ENCODE measurements at places on chromosomes 2 and 18.

GRCh38 chr18:3079653-3080052, 66.7 kb upstream of the LPIN2 start:
- DNase-seq, result no peak

DNA sequence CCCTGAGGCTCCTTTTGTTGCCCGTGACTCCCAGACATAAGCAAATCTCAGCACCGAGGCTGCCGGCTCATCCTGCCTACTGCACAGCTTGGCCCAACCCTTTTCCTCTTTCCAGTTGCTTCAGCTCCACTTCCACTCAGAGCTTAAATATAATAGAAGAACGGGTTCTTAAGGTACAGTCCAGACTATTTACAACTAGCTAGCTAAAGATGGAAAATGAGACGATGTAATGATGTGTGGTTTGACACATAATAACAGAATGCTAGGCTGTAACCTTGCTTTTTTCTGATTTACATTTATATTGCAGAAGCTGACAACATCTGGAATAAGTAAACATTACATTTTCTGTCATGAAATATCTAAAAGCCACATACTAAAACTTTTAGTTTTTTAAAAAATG, 26.9 kb upstream of the ATP9B start:
- no peak for DNase-seq

GRCh38 chr18:78996741-78997490, 17.3 kb downstream of the SALL3 start:
- DNase-seq, result no peak

GRCh38 chr2:54271843-54272627, 16.0 kb upstream of the TSPYL6 start:
- no peak for DNase-seq

DNA sequence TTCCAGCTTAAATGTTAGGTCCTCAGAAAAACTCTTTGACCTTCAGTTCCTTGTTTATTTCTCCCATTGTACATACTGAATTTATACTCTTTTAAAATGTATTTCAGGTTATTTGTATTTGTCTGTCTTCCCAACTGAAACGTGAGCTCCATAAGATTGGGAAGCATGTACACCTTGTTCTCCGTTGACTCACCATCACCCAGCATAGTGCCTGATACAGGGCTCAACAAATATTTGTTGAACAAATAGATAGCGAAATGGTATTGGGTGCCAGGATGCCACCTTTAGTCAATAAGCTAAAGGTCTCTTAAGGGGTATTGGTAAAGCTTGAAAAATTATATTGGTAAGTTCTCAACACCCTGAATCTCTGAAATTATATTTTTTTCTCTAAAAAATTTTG, 1841.3 kb upstream of the CELF4 start:
- DNase-seq, result no peak

GRCh38 chr18:77733292-77733903, 483.8 kb downstream of the GALR1 start:
- DNase-seq, result no peak

DNA sequence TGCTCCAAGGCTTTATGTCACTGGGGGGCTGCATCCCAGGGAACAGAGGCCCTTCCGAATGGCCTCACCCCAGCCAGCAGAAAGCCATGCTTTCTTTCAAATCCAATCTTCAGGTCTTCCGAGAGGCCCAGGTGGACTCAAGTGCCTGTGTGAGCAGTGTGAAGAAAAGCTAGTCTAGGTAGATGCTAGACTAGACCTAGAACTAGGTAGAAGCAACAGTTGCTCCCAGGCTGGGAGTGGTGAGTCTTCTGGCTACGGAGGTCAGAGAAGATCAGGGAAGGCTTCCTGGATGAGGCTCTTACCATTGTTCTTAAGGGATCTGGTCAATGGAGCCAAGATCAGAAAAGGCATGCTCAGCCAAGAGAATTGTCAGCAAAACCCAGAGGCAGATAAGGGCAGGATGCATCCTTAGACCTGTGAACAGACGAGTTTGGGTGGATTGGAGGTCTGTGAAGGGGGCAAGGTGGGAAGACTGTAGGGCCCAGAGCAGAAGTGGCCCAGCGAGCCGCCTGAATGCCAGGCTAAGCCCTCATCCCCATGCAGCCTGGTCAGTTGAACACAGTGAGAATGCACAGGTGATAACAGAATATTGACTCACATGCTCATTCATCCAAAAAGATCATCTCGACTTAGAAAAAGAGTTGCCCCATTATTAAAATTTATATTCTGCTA, 110.8 kb downstream of the SMAD7 start:
- DNase-seq, result no peak

- DNase-seq, result no peak
These were observed 132.4 kb downstream of the TMEM163 start for GRCh38 chr2:134586326-134586965.

DNA sequence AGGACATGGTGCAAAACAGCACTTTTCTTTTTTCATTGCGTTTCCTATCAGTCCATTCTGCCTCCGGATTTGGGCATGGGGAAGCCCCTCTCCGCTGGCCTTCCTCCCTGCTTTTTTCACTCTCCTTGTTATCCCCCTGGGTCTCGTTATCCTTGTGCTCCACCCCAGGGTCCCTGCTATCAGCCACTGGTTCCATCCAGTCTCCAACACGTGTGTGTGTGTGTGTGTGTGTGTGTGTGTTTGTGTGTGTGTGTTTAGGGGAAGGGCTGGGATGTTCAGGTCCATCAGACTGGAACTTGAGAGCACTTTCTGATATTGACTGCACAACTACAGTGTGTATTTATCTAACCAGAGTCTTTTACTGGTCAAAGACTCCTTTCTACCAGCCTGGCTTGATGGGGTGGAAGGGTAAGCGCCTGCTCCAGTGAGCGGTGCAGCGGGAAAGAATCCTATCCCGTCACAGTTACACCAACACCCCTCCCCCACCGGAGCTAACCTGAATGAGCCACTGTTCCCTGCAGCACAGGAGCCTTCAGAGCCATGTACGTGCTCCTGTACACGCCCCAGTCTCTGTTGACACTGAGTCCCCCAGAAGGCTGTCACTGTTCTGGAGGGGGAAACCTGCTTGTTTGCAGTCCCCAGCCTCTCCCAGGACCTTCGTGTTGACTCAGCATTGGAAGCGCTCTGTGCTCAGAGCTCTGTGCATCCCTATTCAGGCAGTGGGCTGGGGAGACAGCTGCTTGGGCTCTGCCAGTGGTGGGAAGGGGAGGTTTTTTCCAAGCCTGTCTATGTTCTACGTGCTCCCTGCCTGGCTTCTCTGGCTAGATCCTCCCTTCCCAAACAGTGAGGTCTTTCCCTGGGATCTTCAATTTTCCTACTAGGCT, 4.6 kb downstream of the INHA start:
- no peak for DNase-seq

GRCh38 chr2:188319838-188320237, 28.2 kb downstream of the GULP1 start:
- no peak for DNase-seq

- DNase-seq, result no peak
These were observed 359.4 kb upstream of the CWC22 start for GRCh38 chr2:180366481-180366880.

- no peak for DNase-seq
These were observed 175.5 kb downstream of the TPGS2 start for GRCh38 chr18:36653141-36653869.

GRCh38 chr2:184598316-184599053, at the start of gene ZNF804A:
TSS of gene ZNF804A (plus strand) at chr2:184598529. CDS start at chr2:184598960, 431 bp downstream.
- DNase-seq, result no peak

DNA sequence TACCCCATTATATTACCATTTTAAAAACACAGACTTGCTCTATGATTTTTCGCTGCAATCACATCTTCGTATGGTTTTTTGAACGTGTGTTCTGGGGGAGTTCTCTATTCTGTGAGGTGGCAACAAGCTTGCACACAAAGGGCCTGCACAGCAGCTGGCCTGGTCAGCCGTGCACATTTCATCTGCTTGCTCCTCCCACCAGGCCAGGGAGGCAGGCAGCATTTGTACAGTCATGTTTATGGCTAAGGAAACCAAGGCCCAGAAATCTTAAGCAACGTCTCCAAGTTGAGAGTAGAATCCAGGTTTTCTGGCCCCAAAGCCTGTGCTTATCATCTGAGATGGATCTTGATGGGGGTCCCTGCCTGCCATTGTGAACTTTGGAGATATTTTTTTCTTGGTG, 106.4 kb upstream of the SMIM21 start:
- no peak for DNase-seq

GRCh38 chr18:30142870-30143269, 899.7 kb downstream of the DSC3 start:
- no peak for DNase-seq

DNA sequence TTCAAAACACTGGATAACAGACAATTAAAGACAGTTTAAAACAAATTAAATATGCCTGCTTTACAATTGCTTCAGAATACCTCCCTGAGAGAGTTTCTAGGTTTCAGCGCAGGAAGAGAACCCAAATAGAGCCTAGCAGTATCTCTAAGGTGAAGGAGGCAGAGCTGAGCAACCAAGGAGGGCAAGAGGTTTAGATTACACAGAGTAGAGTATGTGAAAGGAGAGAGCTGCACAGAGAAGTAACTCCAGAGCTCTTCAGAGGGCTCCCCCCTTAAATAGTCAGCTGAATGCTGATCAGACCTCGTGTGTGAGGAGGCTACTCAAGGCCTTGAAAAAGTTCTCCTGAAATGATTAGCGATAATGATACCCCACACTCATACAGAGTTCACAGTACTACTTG, 386.5 kb upstream of the TCF4 start:
- DNase-seq, result no peak

- DNase-seq, result no peak
These were observed 47.6 kb downstream of the COBLL1 start for GRCh38 chr2:164794016-164794415.

DNA sequence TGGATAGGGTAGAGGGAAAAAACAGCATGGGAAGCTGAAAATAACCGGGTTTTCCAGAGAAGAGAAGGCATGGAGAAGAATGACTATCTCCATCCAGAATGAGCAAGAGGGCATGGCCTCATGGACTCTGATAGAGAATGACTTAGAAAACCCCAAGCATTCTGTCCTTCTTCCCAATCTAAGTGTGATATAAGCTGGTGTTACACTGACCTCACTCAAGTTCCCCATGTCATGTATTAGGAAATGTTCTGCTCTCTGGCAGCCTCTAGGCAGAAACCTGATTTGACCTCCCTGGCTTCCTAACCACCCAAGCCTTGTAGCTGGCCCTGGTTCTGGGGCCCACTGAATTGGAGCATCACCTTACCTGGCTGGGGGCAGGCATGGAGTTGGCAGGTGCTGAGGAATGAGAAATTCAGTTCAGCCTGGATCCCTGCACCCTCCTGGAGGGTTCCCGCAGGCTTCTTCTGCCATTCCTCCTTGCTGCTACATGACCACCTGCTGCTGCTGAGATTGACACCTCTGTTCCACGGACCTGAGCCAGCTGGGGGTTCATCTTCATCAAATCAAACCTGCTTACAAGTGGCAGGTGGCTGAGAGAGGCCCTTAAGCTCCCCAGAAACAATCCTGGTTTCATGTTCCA, 5.2 kb upstream of the SIGLEC15 start:
- no peak for DNase-seq

DNA sequence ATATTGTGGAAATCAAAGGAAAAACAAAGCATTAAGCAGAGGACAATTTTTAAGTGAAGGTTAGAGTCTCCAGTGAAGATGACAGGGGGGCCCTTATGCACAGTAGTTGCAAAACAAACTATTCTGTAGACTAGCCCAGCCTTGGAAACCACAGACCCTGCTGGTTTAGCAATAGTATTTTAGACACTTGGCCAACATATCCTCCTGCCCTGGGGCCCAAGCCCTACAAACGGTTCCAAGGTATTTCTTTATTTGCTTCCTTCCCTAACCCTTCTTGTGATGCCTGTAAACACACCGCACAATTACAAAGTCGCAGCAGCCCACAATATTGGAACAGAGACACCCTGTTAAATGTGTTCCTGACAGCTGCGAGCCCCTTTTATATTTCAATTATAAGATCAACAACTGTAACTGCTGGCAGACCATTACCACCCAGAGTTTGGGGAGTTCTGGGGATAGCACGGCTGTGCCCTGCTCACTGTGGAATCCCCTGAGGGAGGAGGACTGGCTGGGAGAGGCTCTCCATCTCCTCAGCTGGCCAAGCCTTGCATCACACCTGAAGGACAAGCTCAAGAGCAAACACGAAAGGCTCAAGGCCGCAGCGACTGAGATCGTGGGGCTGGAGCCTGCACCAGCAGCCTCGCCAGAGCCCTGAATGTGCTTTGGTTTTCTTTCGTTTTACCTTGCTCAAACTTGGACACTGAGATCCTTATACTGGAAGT, 282.2 kb upstream of the ATP5MC3 start:
- no peak for DNase-seq

- no peak for DNase-seq
These were observed 17.4 kb upstream of the SAG start for GRCh38 chr2:233290051-233290845.

DNA sequence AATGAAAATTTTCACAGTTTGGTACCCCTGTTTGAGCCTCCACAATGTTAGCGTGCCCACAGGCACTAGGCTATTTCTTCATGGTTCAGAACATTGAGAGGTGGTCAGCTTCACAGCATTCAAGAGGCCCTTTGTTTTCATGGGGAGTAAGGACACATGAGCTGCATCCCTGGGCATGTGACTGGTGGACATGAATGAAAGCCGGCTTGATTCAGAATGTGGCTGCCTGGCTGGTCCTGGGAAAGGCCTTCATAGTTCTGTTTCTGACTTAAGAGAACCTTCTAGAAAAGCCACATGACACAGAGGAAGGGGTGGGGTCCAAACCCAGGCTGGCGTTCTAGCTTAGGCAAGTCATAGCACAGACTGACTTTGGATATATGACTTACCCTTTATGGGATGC, 420.6 kb downstream of the CMPK2 start:
- no peak for DNase-seq

- no peak for DNase-seq
These were observed 274.4 kb downstream of the ERBB4 start for GRCh38 chr2:212264187-212264586.

GRCh38 chr2:11122380-11122779, 32.9 kb upstream of the SLC66A3 start:
- DNase-seq, result no peak

DNA sequence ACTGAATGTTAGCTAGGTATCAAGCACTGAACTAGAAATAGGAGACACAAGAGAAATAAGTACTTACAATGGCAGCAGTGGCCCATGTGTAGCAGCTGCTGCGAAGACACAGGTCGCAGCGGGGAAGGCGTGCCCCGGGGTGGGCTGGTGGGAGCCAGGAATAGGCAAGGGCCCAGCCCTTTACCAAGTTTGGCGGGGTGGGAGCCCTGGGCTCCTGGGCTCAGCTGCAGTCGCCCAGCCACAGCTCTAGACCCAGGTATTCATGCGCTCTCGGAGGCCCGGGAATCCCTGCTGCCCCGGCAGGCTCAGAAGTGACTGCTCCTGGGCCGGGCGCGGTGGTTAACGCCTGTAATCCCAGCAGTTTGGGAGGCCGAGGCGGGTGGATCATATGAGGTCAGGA, 1287.3 kb downstream of the CNTNAP5 start:
- DNase-seq, result no peak

DNA sequence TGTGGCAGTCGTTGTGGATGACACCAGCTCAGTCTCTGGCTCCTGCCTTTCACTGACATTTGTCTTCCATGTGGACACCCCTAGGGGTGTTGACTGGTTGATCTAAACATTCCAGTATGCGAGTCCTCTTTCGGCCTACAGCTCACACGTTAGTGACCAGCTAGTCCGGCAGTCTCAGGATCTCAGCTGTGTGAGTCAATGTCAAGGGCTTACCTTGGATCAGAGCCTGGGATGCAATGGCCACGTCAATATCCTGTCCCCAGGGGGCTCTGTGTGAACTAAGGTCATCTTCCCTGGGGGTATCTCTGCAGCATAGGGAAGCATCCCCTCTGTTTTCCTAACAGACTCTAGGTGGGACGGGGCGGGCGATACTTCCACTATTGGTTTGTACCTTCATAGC, 35.1 kb upstream of the YWHAQ start:
- DNase-seq, result no peak

GRCh38 chr2:99644419-99644787, 154.6 kb upstream of the REV1 start:
- no peak for DNase-seq

GRCh38 chr18:3594760-3595368, 144.9 kb downstream of the TGIF1 start:
- no peak for DNase-seq
